T-cell (primary cell): ENCODE measurements at places on chromosomes 3 and 15. TPM values are rescaled to one million over a fixed set of nuclear protein-coding genes. Genes with fewer than 3 reads are reported as not detected.

DNA sequence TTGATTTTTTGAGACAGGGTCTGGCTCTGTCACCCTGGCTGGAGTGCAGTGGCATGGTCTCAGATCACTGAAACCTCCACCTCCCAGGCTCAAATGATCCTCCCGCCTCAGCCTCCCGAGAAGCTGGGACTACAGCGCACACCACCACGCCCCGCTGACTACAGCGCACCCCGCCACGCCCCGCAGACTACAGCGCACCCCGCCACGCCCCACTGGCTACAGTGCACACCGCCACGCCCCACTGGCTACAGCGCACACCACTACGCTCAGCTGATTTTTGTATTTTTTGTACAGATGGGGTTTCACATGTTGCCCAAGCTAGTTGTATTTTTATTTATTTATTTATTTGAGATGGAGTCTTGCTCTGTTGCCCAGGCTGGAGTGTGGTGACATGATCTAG is 35.6 kb downstream of the SLC51A start:
- no peak for DNase-seq

DNA sequence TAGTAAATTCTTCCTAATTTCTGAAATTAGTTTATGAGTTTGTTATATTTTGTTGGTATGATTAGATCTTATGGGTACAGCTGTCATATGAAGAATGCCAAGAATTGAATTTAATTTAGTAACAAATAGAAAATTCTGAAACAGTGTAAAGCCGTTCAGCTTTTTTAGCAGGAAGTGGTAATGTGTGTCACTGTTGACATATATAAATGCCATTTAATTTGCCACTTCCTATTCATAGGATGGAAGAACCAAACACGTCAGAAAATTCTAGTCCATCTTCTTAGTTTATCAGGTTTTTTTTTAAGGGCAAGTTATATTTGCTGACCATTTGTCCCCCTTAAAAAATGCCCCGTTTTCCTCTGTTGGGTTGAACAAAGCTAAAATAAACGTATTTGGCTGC is 43.0 kb downstream of the RAB8B start:
- DNase-seq, result no peak

GRCh38 chr15:96264351-96264798 is 66.1 kb upstream of the NR2F2 start:
- no peak for DNase-seq

- DNase-seq, result no peak
Measured at GRCh38 chr3:106275592-106275991, 406.8 kb upstream of the CBLB start.

- no peak for DNase-seq
Measured at GRCh38 chr3:158731486-158731885, 771 bp downstream of the RARRES1 start.

DNA sequence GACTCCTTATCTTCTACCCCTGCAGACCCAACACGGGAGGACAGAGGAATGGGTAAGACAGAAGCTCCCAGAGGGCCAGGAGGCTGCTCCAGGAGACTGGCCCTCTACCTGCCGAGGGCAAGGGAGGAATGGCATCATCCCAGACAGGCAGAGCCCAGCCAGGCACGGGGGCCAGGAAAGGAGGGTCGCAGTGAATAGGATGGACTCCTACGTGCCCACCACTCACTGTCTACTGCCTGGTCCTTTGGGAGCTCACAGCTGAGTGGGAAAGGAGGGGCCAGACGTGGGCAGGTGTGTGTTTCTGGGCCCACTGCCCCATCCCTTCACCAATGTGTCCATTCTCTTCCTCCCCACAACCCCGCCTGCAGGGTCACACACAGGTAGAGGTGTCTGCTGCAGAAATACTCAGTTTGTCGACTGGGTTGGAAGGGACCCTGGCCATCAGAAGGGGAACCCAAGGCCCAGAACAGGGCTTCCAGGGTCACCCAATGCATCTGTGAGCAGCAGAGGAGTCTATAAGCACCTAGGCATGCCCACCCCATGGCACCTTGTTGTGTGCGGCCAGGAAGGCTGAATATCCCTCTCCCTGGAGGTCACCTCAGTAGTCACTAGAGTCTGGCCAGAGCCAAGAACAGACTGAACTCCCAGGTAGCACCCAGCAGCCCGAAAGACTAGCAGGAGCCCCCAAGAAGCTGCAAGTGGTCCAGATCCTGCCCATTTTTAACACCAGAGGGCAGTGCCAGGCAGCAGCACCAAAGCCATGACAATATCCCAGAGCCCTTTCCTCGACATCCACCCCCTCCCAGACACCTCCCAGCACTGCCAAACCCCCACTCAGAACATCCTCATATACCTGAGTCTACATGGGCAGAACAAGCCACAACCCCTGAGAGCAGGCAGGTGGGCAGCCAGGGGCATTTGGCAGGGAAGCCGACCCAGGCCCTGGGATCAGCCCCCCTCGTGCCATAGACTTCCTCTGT is 24.0 kb downstream of the TKT start:
- DNase-seq, result no peak

- DNase-seq, result no peak
Measured at GRCh38 chr3:7759630-7760029, 742.0 kb upstream of the LMCD1 start.

- no peak for DNase-seq
Measured at GRCh38 chr3:132641837-132642538, 17.6 kb downstream of the ACAD11 start.

GRCh38 chr3:140153736-140154135 is 218.8 kb downstream of the CLSTN2 start:
- no peak for DNase-seq

GRCh38 chr15:31554261-31554660 is 227.6 kb downstream of the KLF13 start:
- no peak for DNase-seq

DNA sequence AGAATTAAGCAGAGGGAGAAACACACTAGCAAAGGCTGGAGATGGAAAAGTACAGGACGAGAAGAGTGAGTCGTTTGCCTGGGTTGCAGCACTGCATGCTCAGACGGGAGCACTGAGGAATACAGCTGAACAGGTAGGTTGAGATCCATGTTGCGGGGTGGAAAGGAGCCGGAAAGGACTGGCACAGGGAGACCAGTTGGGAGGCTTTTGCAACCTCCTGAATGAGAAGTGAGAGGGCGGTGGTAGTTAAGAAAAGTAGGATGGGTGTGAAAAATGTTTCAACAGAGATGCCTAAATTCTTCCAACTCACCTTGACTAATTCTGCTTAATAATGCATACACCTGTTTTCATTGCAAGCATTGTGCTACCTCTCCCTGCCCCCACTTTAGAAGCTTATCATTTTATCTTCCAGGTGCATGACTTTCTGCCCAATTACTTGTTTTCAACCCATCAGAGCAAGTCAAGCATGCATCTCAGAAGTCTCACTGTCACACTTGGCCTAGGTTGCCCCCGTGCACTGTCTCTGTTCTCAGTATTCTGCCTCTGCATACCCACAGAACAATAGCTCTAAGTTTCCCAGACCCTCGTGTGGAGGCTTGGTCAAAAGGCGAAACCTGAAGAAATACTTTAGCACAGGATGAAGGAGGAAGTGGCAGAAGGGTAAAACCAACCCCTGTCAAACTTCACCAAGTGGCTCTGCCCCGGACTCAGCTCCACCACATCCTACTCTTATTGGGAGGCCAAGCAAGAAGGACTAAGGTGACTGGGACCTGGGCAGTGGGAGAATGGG is 199.3 kb upstream of the BCL6 start:
- no peak for DNase-seq

DNA sequence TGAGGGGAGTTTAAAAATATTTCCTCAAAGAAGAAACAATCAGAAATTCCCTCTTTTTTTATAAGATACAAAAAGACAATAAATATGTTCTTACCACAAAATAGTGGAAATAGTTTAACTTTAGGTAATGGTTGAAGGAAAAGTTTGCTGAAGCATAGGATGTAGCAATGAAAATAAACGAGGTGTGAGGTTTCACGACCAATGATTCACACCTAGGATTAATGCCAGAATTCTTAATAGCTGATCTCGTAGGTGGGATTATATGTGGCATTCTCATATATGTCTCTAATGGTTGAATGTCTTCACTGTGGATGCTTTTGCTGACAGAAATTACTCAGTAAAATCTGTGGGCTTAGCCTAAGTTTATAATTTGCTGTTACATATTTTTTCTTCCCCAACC is 467.7 kb downstream of the FGF12 start:
- DNase-seq, result no peak

GRCh38 chr3:126464093-126464492 is 11.6 kb downstream of the ZXDC start:
- DNase-seq, result no peak

- DNase-seq, result no peak
Measured at GRCh38 chr3:34207002-34207401, 408.6 kb downstream of the PDCD6IP start.

DNA sequence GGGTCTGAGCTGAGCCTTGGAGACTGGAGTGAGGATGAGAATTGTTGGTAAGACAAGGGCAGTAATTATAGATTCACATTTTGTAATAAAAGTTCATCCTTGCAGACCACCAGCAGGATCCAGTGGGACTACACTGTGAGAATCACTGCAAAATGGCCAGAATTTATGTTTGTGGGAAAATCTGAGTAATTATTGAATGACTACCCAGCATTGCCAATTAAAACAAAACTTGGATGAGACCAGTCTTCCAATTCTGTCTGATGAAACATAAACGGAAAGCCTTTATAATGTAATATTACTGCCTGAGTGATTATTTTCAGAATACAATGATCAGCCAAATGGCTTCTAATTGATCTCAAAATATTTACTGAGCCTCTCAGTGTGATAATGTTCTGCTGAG is 323.3 kb upstream of the C2CD4B start:
- no peak for DNase-seq

GRCh38 chr3:16085410-16085809 is 89.1 kb upstream of the GALNT15 start:
- no peak for DNase-seq

- DNase-seq, result no peak
Measured at GRCh38 chr15:81011593-81011992, 10.9 kb downstream of the TLNRD1 start.

DNA sequence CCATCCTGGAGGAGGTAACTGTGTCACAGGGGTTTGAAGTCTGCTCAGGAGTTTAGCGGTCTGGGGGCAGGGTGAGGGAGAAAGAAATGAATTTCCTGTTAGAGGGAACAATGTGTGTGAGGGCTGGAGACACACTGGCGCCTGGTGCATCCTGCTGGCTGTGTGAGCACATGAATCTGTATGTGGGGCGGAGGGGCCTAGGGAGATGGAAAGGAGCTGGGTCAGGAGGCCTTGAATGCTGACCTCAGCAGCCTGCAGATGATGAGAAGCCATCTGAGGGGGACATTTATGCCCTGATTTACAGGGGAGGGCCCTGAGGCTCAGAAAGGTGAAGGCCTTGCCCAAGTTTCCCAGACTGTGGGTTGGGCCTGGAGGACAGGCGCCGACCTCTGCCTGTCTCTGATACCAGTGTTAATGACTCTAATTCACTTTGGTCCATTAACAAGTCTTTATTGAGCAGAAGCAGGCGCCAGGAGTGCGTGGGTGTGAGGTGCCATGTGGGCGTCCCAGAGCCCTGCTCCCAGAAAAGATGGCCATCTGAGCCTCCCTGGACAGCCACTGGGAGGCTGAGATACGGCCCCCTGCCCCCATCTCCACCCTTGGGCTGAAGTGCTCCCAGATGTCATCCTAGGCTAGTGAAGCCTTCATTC is 34.8 kb downstream of the LINGO1 start:
- no peak for DNase-seq

- no peak for DNase-seq
Measured at GRCh38 chr15:41919201-41919820, 25.5 kb upstream of the SPTBN5 start.

DNA sequence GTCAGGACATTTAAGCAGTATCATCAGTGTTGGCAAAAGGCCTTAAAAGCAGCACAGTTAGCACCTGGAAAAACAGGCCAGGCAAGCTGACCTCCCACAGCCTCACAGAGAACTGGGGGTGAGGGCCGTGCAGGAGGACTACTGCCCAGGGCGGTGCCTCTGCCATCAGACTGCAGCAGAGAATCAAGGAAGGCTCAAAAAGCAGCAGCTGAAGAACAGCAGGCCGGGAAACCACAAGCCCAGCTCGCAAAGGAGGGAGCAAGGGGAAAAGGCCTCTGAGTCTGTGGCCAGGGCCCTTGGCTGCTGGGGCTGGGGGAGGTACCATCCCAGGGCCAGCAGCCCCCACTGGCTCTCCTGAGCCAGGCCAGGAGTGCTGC is 84.2 kb downstream of the SEC22A start:
- DNase-seq, result no peak

DNA sequence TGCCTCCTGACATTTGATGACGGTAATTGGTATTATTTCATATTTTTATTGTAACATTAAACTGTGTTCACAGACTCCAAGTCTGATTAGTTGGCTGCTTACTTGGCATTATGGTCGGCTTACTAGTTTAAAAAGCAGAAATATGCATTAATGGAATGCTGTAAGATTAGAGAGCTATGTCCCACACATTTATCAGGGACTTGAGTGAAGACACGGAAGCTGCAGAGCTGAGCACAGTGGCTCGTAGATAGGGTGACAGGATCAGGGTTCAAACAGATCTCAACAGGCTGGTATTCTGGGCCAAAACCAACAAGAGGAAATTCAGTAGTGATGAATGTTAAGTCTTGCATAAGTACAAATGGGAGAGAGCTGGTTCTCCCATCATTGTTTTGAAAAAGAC is 113.8 kb downstream of the ADAMTSL3 start:
- DNase-seq, result no peak

DNA sequence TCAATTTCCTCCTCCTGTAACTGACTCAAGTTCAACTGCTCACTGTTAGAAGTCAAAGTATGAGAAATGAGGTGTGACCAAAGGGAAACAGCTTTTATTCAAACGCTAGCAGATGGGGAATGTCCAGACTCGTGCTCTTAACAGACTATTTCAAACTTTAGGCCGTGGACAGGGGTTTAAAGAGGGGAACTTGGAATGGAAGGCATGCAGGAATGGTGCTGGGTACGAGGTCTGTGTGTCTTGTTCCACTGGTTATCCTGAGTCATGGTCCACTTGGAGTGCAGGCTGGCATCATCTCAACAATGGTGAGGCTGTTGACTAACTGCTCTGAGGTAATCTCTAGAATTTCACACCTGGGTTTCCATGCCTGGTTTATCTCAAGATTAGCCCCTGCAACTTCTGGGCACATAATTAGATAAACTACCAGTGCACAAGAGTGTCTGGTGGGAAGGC is 22.9 kb upstream of the DNAAF4 start:
- DNase-seq, result no peak

GNAT1 gene
- total RNA-seq, result not detected

ISL2 gene
- not detected for total RNA-seq

AGBL1 gene
- not detected for total RNA-seq

GAP43 gene
- not detected for total RNA-seq

NR1I2 gene
- total RNA-seq, result 0.47 TPM

ITIH3 gene
- 0.76 TPM for total RNA-seq

CSPG4 gene
- total RNA-seq, result not detected

SERPINI2 gene
- 0.13 TPM for total RNA-seq

SKIL gene
- 71.4 TPM for total RNA-seq

OSBPL10 gene
- total RNA-seq, result 0.77 TPM

HHLA2 gene
- 0.30 TPM for total RNA-seq

CHRNA3 gene
- total RNA-seq, result not detected

OR5K2 gene
- not detected for total RNA-seq

LRRC3B gene
- total RNA-seq, result not detected

PATL2 gene
- 48.5 TPM for total RNA-seq
